ENCODE measurements at places on chromosomes 5 and 9.

DNA sequence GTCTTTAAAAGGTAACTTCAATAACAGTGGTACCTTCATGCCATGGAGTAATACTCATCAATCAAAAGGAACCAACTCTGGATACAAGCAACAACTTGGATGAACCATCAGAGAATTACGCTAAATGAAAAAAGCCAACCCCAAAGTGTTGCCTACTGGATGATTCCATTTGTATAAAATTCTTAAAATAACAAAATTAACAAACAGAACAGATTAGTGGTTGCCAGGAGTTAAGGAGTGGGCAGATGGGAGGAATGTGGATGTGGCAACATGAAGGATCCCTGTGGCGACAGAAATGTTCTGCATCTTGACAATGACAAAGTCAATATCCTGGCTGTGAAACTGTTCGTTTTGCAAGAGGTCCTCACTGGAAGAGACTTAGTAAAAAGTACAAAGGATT lies 50.5 kb downstream of the SPTLC1 start:
- DNase-seq: no peak

DNA sequence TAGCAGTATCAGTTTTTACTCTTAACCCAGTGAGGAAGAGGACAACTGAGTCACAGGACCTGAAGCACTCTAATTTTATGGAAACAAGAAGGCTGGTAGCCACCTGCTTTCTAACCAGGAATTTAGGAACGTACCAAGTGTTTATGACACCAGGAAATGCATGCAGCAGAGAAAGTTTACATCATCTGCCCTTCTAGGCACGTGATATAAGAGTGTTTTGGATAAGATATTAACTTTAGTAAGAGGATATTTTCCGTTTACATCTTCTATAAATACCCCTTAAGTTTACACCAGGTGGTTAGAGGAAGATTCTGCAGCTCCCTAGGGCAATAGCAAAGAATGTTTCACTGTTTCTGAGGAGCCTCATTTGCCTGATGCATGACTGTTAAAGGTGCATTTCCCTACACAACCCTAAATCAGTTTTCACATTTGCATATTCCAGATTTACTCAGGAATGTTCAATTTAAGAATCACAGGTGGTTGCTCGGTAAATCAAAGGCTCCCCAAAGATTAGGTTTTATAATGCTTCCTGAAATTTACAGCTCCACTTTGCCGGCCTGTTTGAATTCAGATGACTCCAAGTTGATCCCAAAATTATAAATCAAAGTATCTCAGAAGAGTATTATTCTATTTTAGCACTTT lies 1.8 kb downstream of the TSC1 start:
- DNase-seq: no peak

DNA sequence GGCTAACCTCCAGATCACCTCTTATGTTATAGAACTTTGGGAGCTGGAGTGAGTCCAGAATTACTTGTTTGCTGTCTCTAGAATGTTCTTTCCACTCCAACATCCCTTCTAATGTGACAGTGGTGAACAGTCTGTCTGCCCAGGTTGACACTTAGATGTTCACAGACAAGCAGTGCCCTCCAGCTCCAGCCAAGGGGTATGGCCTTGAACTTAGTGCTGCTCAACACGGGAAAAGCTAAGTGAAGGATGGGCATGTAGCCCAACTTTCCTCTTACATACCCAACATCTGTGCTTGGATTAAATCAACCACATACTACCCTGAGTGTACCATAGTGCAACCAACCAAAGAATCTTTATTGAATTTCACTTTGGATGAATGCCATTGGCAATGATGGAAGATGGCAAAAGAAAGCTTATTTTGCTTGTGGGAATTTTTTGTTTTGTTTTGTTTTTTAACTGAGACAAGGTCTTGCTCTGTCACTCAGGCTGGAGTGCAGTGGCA lies 201.2 kb downstream of the NXNL2 start:
- DNase-seq: no peak

DNA sequence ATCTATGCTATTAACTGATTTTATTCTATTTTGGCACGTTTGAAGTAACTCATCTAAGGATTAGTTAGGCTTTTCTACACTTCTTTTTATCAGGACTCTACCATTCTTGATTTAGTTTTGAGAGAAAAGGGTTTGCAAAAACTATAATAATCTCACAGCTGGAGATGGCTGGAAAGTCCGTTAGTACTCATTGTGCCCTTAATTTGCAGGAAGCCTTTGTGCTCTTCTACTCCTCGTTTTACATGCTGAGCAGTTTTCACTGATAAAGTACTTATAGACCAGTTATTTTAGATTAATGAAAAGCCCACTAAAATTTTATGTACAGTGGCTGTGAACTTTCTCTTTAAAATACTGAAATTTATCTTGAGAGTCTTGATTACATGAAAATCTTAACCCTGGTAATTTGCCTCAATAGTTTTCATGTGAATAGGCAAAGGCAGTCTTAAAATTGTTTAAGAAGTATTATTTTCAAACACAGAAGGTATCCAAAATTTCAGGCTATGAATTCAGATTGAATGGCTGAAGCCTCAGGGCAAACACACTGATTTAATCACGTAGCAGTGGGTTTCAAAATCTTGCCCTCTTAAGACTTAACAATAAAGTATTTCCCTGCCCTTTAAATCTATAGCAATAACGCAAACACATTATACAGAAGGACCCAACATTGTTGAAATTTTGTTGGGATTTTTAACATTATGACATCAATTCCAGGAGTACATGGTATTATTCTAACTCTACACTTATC lies 18.6 kb downstream of the MLLT3 start:
- no peak for DNase-seq

DNA sequence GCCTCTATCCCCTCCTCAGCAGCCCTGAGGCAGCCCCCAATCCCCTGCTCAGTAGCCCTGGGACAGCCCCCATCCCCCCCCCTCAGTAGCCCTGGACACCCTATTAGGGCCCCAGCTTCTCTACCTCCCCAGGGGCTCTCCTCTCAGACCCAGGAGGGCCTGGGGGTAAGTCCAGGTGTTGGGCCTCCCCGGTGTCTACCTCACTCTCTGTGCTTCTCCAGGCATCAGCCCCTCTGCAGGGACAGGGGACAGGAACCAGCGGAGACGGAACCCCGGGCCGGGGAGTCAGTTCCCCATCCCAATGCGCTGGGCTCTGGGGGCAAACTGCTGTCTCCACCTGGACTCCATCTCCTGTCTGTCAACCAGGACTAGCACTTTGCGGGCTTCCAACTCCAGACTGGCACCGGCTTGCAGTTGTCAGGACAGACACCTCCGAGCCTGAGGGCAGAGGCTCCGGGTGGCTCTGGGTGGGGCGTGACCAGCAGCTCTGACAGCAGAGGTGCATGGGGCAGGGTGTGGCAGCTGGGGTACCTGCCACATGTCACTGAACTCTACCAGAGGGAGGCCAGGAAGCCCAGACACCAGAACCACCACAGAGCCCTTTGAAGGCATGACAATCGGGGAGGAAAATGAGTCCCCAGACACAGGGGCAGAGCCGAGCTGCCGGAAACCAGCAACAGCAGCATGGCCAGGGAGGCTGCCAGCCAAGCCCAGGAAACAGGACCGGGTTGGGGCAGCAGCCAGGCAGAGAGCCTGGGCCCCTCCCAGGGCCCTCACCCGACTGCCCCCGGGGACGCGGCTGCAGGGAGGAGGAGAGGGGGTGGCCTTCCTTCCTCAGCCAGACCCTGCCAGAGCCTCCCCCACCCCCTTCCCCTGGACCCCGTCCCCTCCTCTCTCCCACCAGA lies 17.7 kb upstream of the UBAC1 start:
- no peak for DNase-seq

Measured in tibial nerve (tissue), 4 donors.